Upper lobe of right lung (tissue), 1 donor: ENCODE measurements at places on chromosomes 4 and X.

DNA sequence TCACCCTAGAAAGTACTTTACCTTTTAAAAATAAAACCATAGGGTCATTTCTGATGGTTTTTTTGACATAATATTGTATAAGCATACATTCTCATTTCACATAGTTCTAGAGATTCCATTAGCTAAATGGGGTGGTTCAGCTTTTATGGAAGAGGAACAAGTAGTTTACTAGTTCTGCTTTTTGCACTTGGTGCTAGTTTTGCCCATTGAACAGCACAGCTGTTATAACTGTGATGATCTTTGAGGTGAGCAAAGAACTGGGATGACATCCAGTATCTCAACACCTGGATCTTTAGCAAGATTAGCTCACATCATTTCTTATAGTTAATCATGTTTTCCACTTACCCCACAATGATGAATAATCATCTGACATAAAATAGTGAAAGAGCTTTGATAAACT, 40.9 kb downstream of the MOB1B start:
- no peak overlapping the region for H3K4me3 ChIP-seq
- peaks cover 8% of the 10 kb centered on the region for H3K4me1 ChIP-seq
- no peaks in the 10 kb centered on the region for H3K27me3 ChIP-seq
- H3K27ac ChIP-seq: no peak overlapping the region

DNA sequence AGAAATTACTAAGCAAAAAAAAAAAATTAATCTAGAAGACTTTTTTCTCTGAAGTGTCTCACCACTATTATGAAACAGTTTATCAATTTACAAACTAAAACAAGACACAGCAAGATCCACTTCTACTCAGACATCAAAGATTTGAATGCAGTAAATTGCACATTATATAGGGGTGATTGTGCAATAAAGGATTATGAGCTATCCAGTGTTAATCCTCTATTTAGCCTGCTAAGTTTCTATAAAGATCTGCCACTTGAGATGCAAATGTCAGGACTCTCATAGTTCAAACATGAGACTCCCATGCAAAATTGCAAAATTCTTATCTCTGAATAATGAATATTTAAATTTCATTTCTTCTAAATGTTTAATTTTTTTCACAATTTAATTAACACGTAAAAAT, 2.2 kb downstream of the TECRL start:
- H3K27ac ChIP-seq: no peak overlapping the region
- H3K36me3 ChIP-seq: no peaks in the 10 kb centered on the region
- DNase-seq: no peak
- no peak overlapping the region for H3K4me3 ChIP-seq

DNA sequence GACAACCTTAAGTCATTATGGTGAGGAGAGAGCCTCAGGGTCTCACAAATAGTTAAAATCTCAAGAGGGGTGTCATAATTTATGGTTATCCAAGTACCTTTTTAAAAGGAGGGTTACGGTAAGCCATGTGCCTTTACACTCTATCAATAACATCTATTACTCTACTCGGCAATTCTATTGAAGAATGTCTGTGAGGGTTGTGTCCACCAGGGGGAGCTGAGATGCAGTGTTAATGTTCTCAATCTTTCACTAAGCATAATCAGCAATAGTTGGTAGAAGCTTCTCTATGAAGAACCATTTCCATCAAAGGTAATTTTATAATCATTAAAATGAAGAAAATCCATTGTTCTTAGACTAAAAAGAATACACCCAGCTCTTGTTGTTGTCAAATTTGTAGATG, 457.4 kb downstream of the CENPC start:
- no peaks in the 10 kb centered on the region for H3K4me1 ChIP-seq
- DNase-seq: no peak
- H3K36me3 ChIP-seq: no peaks in the 10 kb centered on the region
- no peak overlapping the region for H3K27ac ChIP-seq

DNA sequence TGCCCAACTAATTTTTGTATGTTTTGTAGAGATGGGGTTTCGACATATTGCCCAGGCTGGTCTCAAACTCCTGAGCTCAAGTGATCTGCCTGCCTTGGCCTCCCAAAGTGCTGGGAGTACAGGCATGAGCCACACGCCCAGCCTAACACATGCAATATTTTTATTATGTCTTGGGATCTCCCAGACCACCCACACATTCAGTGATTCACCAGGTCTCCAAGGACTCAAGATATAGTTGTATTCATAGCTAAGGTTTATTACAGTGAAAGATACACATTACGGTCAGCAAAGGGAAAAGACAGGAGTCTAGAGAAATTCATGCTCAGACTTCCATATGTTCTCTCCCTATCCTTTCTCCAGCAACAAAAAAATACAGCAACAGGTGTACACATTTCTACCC, 25.5 kb upstream of the FAM120C start:
- H3K36me3 ChIP-seq: no peaks in the 10 kb centered on the region
- H3K4me3 ChIP-seq: no peak overlapping the region
- no peak for DNase-seq
- H3K27ac ChIP-seq: no peak overlapping the region
- no peaks in the 10 kb centered on the region for H3K27me3 ChIP-seq

DNA sequence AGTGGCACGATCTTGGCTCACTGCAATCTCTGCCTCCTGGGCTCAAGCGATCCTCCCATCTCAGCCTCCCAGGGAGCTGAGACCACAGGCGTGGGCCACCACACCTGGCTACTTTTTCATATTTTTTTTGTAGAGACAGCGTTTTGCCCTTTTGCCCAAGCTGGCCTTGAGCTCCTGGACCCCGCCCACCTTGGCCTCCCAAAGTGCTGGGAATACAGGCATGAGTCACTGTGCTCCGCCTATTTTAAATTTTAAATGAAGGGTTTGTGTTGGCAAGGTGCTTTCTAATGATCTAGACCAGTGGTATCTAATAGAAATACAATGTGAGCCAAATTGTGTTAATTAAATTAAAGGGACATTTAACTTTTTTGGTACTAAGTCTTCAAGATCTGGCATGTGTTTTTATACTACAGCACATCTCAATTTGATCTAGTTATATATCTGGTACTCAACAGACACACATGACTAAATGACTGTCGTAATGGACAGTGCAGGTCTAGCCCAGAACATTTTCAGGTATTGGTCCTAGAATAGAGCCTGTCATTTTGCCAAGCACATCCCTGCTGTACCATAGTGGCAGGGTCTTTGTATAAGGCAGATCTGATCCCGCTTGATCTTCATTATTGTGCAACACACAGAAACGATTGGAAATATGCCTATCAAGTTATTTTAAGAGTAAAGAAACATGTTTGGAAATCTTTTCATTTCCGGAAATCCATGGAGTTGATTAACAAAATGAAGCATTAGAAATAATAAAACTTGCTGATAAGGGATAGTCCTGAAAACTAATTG, 7.3 kb downstream of the PGK1 start:
- no peaks in the 10 kb centered on the region for H3K27me3 ChIP-seq
- no peak overlapping the region for H3K4me3 ChIP-seq
- H3K4me1 ChIP-seq: peaks cover 21% of the 10 kb centered on the region
- no peak overlapping the region for H3K27ac ChIP-seq
